Upper lobe of right lung (tissue), 1 donor: ENCODE measurements at places on chromosomes 13 and 19.

DNA sequence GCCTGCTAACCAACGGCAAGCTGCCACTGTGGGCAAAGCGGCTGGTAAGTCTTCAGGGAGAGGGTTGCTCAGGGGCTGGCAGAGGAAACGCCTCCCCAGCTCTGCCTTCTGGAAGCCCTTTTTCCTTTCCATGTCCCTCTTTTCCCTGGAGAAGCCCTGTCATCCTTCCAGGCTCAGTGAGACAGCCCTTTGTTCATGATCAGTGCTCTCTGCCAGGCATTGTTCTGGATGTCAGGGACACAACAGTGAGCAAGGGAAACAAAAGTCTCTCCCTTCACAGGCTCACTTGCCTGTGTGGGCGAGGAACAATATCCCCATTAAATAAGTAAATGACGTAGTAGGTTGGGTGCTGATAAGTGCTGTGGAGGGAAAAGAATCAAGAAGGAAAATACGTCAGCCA is 13.9 kb upstream of the OVOL3 start:
- DNase-seq = no peak

- no peak for DNase-seq
Observed at GRCh38 chr13:75395066-75395465, 86.9 kb downstream of the TBC1D4 start.

DNA sequence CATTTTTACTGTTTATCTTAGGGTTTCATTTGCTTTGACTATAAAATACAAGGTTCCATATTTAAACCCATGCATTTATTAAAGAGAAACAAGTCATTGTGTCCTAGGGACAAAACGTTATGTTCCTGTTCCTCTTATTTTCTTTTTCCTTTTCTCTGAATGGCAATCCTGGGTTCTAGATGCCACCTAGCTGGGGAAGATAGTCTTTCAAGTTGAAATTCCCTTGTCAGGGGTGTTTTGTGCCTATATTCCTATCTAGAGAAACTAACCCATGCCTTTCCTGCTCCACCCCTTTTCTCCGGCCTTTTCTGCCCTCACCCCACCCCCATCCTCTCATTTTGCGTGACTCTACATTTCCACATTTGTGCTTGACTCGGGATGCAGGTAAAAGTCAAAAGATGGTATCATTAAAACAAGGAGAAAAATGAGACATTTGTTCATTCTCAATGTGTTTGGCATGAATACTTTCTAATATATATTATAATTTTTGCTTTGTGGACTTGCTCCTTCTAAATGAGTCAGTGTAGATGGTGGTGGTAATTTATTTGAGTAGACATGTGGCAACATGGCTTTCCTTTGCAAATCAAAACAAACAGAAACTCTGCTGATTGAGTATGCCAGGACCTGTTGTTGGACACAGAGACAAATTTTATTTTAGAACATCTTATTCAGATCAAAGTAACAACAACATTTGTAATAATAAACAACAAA is 26.8 kb upstream of the STARD13 start:
- no peak for DNase-seq

- no peak for DNase-seq
Observed at GRCh38 chr13:78689011-78689410, 30.1 kb upstream of the OBI1 start.

DNA sequence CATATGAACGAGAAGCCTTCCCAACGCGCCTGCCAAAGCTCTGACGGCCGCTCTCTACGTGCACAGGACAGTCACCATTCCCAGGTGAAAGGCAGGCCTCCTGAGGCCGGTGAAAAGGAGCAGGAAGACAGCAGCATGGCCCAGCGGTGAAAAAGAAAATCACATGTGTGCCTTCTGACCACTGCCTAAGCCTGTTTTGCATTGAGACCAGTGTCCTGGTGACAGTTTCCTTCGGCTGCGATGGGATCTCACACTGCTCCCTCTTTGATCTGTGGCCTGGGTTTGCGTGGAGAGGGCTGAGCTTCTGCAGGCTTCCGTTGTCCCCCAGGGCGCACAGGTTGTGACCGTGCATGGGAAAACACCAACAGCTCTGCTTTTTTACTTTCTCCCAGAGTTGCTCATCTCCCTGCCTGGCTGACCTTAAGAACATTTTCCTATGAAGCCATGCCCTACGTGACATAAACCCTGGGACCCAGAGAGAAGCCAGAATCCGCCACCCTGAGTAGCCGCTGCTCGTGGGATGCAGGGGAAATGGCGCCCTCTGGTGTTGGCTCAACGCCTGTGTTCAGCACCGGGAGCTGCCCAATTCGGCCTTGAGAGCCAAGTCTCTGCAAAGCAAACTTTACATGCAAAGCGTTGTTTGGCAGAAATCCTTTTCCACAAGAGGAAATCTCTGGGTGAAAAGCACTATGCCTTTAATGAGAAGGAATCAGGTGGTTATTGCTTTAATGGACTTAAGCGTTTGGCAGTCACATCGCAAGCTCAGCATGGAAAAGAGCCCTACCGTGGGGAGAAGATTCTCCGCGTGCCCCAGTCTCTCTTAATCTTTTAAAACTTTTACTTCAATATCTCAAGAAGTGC is 112.2 kb upstream of the GPR12 start:
- no peak for DNase-seq

GRCh38 chr13:71018995-71019394 is 848.0 kb downstream of the DACH1 start:
- DNase-seq = no peak

- DNase-seq = no peak
Observed at GRCh38 chr13:94057618-94058186, 421.8 kb downstream of the DCT start.

- DNase-seq = no peak
Observed at GRCh38 chr13:59982631-59983382, 180.9 kb downstream of the DIAPH3 start.

GRCh38 chr19:13996928-13997630 is 9.0 kb downstream of the RFX1 start:
- peak; percentile 57 for DNase-seq

DNA sequence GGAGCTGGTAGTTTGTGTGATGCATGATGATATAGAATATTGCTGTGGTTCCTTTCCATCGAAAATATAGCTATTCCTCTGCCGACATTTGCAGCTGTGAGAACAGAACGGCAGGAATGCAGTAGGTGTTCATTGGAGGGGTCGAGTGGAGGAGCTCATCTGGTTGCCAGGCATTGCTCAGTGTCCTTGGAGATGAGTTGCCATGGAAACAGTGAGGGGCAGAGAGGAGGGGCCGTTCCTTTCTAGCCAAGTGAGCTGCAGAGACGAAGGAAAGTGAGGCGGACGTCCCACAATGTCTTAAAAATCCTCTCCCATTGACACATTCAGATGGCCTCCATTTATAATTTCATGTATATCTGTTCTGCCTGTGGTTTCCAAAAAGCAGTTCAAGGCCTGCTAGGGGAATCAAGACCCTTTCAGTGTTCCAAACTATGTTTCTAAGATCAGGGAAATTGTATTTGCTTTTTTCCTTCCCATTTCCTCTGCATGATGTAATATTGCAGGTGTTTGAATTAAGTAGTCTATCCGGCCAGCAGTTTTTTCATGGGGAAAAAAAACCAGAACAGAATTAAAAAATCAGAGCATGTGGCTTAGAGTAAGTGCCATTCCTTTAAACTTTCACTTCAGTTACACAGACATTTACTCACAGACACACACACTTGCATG is 41.2 kb upstream of the ZNF835 start:
- no peak for DNase-seq

DNA sequence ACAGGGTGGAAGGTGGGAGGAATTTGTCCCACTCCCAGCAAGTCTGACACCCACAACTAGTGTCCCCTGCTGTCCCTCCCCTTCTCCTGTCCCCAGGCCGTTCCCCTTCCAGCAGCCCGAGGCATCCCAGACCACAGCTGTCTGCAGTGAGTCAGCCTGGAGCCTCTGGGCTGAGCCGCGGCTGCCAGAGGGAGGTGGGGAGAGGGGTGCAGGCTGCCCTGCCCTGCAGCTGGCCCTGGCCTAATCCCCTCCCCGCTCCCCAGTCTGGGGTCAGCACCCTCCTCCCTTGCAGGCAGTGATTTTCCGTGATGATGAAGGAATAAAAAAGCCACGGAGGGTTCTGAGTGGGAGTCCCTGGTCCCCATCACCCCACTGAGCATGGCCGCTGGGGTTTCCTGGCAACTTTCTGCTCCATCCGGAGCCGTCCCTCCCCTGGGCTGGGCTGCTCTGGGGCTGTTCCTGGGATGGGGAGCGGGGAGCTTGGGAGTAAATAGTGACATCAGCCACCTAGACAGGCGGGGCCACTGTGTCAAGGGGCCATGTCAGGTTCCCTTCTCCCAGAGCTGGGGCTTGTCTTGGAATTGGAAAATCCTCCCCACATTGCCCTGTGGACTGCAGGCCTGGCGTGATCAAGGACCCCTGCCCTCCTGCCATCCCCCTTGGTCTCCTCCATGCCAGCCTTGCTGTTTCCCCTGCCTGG is 16.8 kb downstream of the SPC24 start:
- peak; percentile 72 for DNase-seq
